Occipital lobe (tissue), 3 donors: ENCODE measurements at places on chromosomes 7 and 10. TPM values are rescaled to one million over a fixed set of nuclear protein-coding genes. Genes with fewer than 3 reads are reported as not detected.

BLNK gene
- total RNA-seq, result 0.78 TPM

ARF5 gene
- 94.8 TPM for total RNA-seq

CFAP69 gene
- 6.2 TPM for total RNA-seq

WDR86 gene
- 50.2 TPM for total RNA-seq

C10orf71 gene
- total RNA-seq, result not detected

TRIM4 gene
- 9.0 TPM for total RNA-seq

HIPK2 gene
- total RNA-seq, result 12.0 TPM

CHN2 gene
- total RNA-seq, result 76.3 TPM
